ENCODE measurements at places on chromosomes 4 and X.

DNA sequence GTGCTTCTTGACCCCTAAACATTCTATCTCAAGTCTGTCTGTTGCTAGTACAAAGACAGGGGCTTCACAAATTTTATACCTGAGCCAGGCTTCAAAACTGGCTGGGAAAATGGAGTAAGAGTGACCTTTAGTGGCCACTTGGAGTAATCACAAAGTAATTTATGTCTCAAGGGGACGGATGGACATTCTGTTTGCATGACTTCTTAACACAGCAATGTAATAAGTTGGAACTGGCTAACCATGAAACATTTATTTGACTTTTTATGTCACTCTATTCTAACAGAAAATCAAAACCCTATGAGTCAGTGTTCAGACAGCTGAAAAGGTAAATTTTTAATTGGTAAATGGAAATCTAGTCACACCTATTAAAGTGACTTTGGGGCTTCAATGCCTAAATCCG is 600.6 kb downstream of the ANKRD50 start:
- no peak for DNase-seq

- DNase-seq, result no peak
These were observed 18.1 kb upstream of the CXCL2 start for GRCh38 chr4:74117024-74117534.

DNA sequence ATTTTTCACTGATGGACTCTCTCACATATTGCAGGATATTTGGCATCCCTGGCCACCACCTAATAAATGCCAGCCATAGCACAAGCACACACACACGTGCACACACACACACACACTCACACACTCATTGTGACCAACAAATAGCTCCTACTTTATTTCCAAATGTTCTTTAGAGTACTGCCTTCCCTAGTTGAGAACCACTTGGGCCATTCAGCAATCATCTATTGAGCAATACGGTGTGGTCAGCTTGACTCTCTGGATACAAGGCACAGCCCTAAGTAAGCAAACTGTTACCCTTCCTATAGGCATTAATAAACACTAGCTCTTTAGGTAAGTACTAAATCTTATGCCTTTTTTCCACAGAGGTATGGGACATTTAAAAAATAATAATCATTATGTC is 21.1 kb downstream of the CORIN start:
- DNase-seq, result no peak

GRCh38 chrX:48938721-48939425 is 18.5 kb downstream of the OTUD5 start:
- peak; percentile 50 for DNase-seq

GRCh38 chr4:129144755-129145206 is 48.8 kb downstream of the C4orf33 start:
- DNase-seq, result no peak

- no peak for DNase-seq
These were observed 37.3 kb downstream of the PSAPL1 start for GRCh38 chr4:7397206-7398103.

DNA sequence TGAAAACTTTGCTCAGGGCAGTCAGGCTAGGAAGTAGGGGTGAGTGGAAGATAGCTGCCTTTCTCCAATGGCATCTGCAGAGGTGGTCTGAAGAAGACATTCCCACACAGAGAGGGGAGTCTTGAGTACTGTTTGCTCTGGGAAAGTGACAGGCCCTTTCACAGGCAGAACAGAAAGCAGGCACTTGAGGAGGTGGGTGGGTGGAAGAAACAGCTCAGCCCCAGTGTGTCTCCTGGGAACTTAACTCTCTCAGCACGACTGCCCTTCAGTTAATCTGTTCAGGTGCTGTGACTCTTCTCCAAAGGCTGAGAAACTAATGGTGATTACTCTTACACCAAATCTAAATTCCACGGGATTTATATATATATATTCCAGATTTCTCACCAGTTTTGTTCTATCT is 28.3 kb downstream of the ENOPH1 start:
- no peak for DNase-seq

- DNase-seq, result no peak
These were observed 73.9 kb downstream of the KDR start for GRCh38 chr4:55051532-55051931.

DNA sequence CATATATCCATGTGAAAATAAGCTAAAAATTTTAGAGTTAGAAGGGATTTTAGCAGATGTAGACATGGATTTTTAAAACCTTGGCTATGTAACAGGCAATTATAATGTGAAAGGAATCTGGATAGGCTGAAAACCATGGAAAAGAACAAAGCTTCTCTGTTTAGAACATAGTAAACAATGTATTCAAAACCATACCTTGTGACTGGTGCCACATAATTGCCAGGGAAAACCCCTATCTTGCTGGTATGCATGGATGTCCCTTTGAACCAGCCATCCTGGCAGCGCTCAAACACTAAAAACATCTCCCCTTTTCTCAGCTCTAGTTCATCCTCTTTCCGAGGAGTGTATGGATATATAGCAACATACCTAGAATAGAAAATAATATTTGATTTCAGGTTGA is 110.6 kb upstream of the CBR4 start:
- DNase-seq, result no peak

DNA sequence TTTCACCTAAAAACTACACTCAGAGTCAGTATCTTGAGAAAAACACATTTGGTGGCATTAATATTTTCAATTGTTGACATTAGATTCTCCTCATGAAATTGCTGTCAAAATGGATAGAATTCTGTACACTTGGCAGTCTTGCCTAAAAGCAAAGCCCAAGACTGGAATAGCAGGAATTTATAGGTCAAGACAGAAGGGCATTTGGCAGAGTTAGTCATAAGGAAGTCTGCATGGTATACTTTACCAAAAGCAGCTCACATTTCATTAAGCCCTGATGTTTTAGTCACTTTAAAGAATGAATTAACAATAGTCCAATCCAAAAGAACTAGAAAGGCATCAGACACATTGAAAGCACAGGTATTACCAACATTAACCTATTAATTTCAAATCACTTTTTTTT is 7.1 kb downstream of the CCDC160 start:
- no peak for DNase-seq

- DNase-seq, result no peak
These were observed 50.3 kb downstream of the GPC3 start for GRCh38 chrX:133935076-133935475.

DNA sequence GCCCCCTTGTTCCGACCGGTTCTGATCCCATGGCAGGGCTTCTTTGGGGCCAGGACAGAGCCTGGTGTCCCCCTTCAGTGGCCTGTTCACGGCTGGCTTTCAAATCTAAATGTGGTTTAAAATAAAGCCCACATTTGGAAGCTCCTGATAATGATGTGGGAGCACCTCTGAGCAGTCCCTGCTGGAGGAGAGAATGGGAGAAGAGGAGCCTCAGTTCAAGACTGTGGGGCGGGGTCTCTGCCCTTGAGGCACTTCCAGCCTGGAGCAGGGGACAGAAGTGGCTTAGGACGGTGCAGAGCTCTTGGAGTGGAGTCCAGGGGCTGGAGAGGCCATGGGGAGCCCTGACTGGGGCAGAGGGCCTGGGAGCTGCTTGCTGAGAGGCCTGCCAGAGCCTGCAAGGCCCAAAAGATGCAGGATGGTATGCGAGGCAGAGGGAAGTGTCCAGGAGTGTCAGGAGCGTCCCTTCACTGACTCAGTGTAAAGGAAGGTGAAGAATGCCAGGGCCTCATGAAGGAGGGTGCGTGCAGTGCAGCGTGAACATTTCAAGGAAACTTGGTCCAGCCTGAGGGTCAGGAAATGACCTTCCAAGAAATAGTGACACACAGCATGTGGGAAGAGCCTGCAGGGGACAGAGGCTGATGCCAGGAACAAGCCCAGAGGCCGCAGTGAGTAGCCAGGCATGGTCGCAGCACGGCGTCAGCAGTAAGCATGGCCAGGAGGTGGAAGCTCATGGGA is 21.1 kb upstream of the TADA2B start:
- DNase-seq, result no peak

- no peak for DNase-seq
These were observed 34.2 kb upstream of the SLIT2 start for GRCh38 chr4:20217521-20217920.

- no peak for DNase-seq
These were observed 33.9 kb downstream of the ZBTB49 start for GRCh38 chr4:4323705-4324534.

GRCh38 chr4:3372933-3373465 is 68.8 kb upstream of the HGFAC start:
- DNase-seq, result no peak

Measured in stimulated activated CD4-positive, alpha-beta T cell treated with anti-CD3 and anti-CD28 coated beads, Interleukin-12 subunit alpha, Interleukin-12 subunit beta, amount 100 ng/mL, for 4 hours (primary cell).